Pancreas (tissue), 10 donors: ENCODE measurements at places on chromosomes 6 and 20. TPM values are rescaled to one million over a fixed set of nuclear protein-coding genes. Genes with fewer than 3 reads are reported as not detected.

The PTGIS gene
- 3.5 TPM for polyA plus RNA-seq

The C6orf15 gene
- polyA plus RNA-seq, result not detected

The ANGPT4 gene
- 0.34 TPM for polyA plus RNA-seq

The OPRL1 gene
- polyA plus RNA-seq, result 0.94 TPM

The TCFL5 gene
- 2.5 TPM for polyA plus RNA-seq

The R3HDML gene
- not detected for polyA plus RNA-seq

The RNF144B gene
- polyA plus RNA-seq, result 2.6 TPM

The PFDN6 gene
- polyA plus RNA-seq, result 119 TPM
